ENCODE measurements at places on chromosomes 1 and 21.

DNA sequence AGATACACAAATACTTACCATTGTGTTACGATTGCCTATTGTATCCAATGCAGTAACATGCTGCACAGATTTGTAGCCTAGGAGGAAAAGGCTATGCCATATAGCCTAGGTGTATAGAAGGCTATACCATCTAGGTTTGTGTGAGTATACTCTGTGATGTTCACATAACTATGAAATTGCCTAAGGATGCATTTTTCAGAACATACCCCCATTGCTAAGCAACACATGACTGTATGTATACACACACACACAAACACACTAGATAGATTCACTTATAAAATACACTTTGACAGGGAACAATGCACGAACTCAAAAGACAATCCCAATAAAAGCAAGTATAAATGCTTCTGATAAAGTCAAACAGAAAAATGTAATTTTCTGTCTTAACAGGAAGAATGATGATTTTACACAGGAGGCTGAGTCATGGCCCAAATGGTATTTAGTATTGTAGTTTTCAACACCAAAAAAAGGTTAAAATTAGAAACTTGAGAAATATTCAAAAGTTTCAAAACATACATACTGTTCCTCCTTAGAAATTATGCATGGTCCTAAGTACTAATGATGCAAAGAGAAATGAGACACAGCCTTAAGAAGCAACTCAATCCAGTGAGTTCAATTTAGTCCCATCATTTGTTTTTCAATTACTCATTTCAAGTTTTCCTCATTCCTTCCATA is 12.2 kb downstream of the FH start:
- DNase-seq, result no peak

GRCh38 chr1:37723390-37724078 is 31.2 kb downstream of the CDCA8 start:
- no peak for DNase-seq

DNA sequence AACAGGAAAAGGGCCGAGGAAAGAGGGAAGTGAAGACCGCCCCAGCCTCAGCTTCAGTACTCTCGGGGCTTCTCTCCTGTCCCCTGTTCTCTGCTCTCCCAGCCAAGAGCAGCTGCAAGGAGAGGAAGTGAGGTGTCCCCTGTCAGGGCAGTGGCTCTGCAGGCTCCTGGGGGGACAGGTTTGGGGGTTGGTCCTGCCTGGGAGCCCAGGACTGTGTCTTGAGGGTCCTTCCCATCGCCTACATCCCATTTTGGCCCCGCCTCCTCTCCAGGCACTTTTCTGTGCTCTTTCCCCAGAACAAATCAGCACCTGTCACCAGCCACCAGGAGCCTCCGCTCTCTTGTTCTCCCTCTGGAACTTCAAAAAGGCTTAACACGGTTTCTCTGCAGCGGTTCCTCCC is 82.6 kb downstream of the VWA5B1 start:
- DNase-seq, result no peak

DNA sequence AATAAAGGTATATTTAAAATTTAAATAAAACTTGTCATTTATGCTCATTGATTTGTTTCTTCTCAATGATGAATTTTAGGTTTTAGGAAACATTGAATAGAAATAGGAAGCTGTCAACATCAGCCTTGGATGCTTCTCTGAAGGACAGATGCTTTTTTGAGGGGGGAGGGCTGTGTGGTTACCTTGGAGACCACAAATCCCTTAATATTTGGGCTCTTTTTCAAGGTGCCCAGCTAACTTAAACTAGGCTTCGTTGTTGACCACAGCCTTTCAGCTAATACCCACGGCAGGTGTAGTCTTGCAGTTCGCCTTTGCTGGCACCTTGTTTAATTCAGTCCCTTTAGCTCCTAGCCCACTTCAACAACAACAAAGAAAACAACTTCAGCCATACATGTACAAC is 22.5 kb downstream of the TENT5C start:
- no peak for DNase-seq

GRCh38 chr1:116493484-116494352 is 77.1 kb downstream of the CD58 start:
- DNase-seq, result no peak

DNA sequence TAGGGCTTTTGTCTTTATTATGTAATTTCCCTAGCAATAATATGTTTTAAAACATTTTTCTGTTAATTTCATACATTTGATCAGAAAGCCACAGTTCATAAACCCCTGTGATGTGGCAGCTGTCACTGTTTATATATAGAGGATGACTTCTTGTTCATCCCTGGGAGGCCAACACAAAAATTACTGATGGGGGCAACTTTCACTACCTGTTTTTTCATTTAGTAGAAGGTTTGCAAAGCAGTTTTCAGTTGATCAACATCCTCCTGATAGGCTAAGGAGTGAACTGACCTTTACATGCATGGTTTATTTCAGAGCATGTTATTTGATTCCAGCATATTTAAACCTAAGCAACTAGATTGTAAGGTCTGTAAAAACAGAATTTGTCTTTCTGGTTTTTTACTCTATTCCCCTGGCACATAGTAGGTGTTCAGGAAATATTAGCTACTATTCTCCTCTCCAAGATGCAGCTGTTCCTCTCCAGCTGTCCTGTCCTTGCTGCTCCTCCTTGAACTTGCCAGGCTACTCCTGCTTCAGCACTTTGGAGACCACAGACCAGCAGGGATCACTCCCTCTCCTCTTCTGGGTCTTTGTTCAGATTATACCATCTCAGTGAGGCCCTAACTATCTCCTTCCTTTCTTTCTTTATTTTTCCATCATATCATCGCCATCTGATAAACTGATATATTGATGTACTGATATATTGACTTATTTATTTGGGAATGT is 54.7 kb downstream of the ROR1 start:
- no peak for DNase-seq

DNA sequence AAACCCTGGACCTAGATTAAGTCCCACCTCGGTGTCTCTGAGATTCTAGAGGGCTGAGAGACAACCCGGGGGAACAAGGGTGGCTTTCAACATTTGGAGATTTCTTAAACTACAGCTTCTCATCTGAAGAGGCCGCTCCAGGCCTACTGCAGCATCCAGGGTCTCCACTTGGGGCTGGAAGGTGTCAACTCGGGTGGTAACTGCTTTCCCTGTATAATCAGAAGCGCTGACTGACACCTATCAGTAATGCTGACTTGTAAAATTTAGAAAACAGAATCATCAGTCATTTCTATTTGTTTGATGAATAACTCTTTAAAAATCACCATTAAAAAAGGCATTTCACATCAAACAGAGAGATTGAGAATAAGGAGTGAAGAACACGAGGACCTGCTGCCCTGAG is 226.0 kb downstream of the PBX1 start:
- no peak for DNase-seq

DNA sequence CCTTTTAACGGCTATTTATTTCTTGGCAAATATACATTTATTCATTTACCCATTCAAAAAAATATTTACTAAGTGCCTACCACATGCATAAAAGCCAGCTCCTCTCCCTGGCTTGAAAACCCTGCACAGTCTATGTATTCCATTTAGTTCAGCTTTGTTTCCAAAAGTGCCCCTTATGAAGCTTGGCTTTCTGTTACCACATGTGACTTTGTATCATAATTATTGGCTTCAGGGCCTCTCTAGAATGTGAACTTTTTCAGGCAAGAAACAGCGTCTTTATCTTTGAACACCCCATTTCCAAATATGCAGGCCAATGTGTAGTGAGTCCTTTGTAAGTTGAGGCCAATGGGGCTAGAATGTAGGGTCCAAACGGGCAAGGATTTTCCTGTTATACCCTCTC is 69.4 kb downstream of the CACHD1 start:
- DNase-seq, result no peak

- no peak for DNase-seq
Observed at GRCh38 chr1:117215733-117216462, 5.2 kb upstream of the VTCN1 start.

DNA sequence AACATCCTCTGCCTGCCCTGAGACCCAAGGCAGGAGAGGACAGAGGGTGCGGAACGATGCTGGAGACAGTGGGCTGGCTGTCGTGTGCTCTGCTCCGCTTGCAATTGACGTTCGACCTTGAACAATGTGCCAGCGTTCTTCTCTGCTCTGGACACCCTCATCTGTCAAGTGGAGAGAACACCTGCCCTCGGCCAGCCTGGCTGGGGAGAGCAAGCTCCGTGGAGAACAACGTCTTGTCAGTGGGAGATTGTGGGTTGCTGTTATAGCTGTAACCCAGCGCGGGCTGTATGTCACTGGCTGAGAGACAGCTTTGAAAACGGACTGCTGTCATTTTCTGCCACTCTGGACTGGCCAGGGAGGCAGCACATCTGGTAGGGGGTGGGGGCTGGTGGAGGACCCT is 14.7 kb downstream of the KIAA1614 start:
- DNase-seq, result peak; percentile 92

- no peak for DNase-seq
Observed at GRCh38 chr1:157894613-157895165, 53.1 kb upstream of the CD5L start.

- peak; percentile 71 for DNase-seq
Observed at GRCh38 chr1:107526524-107527198, 385.8 kb downstream of the NTNG1 start.

GRCh38 chr1:214454569-214455396 is 96.6 kb downstream of the PTPN14 start:
- no peak for DNase-seq

- DNase-seq, result no peak
Observed at GRCh38 chr1:175963740-175964139, 220.3 kb upstream of the TNR start.

GRCh38 chr1:182781841-182782586 is 7.6 kb upstream of the NPL start:
- peak; percentile 92 for DNase-seq

GRCh38 chr1:245045087-245045881 is 109.5 kb upstream of the KIF26B start:
- no peak for DNase-seq

GRCh38 chr1:164671966-164672571 is 113.1 kb downstream of the PBX1 start:
- no peak for DNase-seq

- DNase-seq, result no peak
Observed at GRCh38 chr21:37128076-37128475, 55.0 kb downstream of the TTC3 start.

- DNase-seq, result no peak
Observed at GRCh38 chr21:37780991-37781983, 135.0 kb downstream of the KCNJ6 start.

All from NCI-H1092 treated with DMSO at 0.1 percent for 48 hours (cell line).